NAMALWA (cell line): ENCODE measurements at places on chromosomes 2 and 18.

GRCh38 chr2:241050624-241051577, 51.2 kb downstream of the MTERF4 start:
- no peak for DNase-seq

GRCh38 chr2:239938651-239939486, 86.3 kb downstream of the NDUFA10 start:
- no peak for DNase-seq

GRCh38 chr2:178277741-178278197, 83.5 kb downstream of the OSBPL6 start:
- DNase-seq = no peak

DNA sequence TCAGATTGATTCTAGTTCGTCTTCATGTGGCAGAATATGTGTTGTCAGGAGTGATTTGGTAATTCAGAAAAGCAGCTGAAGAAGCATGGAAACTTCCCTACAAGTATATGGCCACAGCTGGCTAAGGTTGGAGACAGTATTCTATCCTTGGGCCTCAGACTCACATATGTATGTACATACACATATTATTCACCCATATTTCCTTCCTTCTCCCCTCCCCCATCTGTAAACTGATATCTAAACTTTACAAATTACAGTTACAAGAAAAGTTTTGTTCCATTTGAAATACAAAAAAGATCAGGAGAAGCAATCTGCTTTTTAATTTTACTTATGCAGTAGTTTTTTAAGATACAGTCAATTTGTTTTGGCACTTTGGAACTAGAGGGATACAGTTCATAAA, 3.1 kb downstream of the SP3 start:
- DNase-seq = peak; percentile 34

GRCh38 chr2:212882626-212883025, 268.8 kb downstream of the IKZF2 start:
- no peak for DNase-seq

DNA sequence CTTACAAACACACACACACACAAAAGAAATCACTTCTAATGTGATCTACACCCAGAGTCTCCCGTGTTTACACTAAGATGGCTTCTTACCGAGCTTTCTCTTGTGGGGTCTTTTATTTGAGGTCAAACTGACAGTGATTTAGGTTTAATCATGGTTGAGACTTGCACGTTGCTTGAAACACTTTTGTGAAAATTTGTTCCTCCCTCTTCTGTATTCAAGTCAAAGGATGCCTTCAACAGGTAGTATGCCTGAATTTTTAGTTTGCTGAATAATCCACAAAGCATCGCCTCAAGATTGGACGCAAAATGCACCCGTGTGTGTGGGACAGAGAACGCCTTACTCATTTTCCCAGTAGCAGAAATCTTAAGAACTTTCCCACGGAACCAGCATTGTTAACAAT, 4.0 kb upstream of the ZNF516 start:
- DNase-seq = peak; percentile 53

- no peak for DNase-seq
These were observed 149.7 kb upstream of the ZNF236 start for GRCh38 chr18:76672627-76673026.

- no peak for DNase-seq
These were observed 28.4 kb downstream of the SCYGR8 start for GRCh38 chr2:227774011-227774624.

DNA sequence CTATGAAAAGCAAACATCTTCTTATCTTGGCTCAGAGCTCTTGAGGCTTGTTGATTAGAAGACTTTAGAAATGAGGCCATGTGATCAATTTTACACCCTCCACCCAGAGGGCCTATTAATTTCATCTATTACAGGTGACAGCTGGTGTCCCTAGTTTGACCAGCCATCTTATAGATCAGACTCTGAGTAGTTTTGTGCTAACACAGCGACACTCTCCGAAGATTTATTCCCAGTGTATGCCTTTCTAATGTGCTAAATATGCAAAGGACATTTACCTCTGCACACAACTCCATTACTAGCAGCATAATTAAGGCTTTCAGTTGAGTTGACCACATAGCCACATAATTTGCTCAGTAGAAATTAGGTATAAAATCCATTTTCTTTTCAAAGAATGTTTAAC, 2.6 kb upstream of the RFX8 start:
- DNase-seq = no peak

GRCh38 chr2:106581755-106582147, 94.6 kb downstream of the CD8B2 start:
- DNase-seq = no peak

GRCh38 chr2:181304011-181304844, 153.0 kb upstream of the ITGA4 start:
- peak; percentile 81 for DNase-seq

DNA sequence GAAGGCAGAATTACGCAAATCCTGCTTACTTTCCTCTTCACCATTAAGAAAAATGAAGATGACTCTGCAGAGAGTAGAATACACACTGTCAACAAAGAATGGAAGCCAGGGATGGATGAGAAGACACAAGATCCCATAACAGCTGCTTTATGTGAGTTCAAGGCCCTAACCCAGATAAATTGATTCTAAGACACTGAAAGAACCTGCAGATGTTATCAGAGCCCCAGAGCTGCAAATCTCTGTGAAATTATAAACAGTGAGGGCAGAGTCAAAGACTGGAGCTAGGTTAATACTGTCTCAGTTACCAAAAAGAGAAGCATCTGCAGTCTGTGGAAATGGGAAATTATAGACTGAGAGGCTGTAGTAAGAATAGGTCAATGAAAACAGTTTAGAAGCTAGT, 320.1 kb upstream of the PKDCC start:
- no peak for DNase-seq

- DNase-seq = no peak
These were observed 22.7 kb downstream of the CYP20A1 start for GRCh38 chr2:203261326-203262159.

DNA sequence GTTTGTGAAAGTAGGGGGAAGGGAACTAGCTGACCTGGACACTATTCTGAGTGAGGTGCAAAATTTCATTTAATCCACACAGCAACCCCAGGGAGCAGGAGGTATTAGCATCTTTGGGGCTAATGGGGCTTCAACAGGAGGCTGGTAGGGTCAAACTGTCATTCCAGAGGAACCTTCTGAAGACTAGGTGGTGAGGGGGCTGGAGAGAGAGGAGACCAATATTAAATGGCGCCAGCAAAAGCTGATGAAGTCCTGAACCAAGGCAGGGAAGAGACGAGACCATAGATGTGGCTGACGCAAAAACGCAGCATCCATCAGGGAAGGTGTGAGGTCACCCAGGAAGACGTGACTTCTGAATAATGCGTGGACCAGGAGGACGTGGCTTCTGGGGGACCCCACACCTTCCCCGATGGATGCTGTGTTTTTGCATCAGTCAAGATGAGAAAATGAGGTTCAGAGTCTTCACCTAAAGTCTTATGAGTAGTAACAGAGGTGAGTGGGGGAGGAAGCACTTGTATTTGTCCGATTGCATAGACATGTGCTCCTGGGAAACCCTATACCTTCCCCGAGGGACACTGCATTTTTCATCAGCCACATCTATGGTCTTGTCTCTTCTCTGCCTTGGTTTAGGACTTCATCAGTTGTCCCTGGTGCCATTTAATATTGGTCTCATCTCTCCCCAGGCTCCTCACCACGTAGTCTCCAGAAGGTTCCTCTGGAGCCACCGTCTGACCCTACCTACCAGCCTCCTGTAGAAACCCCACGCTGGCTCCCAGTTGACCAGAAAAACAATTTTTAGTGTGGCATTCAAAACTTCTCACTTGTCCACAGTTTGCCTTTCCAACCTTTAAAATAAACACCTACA, 188.6 kb downstream of the MYCN start:
- no peak for DNase-seq

DNA sequence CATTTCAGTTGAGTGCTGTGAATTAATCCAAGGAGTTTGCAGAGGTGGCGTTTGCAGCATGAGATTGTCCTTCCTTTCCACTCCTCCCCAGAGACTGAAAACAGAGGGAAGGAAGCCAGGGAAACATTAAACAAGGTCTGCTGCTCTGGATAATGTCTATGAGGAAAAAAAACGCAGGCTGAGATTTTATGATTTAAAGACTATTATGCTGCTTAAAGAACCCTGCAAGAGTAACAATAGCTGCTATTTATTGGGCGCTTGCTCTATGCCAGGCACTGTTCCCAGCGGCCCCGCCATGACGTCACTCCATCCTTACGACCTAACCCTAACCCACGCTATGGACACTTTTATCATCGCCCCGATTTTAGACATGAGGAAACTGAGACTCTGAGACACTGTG, 222.4 kb downstream of the BCL2 start:
- no peak for DNase-seq

- no peak for DNase-seq
These were observed 8.2 kb downstream of the PLCD4 start for GRCh38 chr2:218615868-218616315.

DNA sequence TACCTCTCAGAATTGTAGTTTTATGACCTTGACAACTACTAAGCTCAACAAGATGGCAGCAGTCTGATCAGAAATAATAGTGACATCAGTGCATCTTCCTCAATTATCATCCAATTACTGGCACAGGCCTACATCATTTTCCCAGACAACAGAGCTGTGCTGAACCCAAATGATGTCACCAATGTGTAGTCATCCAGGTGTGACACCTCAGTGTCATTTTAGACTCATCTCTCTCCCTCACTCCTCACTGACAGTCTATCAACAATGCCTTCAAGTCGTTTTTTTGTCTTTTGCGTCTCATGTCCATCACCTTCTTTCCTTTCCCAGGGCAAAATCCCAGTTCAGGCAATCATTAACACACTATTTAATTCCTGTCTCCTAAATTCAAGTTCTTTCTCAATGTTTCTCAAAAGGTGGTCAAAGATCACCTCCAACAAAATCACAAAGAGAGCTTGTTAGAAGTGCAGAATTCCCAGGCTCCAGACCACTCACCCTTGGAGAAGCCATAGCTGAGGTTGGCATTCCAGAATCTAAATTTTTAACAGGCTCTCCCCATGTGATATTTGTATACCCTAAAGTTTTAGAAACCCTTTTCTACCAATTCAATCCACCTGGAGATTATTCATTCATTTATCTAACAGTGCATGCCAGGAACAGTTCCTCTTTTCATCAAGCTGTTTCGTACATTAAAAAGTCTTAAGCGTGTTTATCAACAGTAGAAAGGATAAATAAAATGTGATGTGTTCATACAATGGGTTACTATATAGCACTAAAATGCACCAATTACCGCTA, 125.3 kb upstream of the KLF7 start:
- DNase-seq = no peak

DNA sequence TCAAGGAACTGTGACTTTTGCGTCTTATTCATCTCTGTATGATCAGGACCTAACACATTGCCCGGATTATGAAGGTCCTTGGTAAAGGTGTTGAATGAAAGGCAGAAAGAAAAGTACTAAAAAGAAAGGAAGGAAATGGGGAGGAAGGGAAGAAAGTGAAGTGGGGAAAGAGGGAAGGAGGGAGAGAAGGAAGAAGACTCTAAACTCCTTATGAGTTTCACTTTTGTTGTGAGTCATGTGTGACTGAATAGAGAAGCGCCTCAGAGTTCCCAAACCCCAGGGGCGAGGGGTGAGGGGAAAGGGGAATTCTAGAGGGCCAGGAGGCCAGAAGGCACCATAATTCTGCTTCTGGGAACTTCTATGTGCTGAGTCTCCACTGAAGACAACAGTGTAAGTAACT, 30.9 kb upstream of the OSBPL6 start:
- DNase-seq = no peak
